ENCODE measurements at places on chromosomes 6 and 20.
A peak's percentile ranks its signal among the peaks of the same experiment; 100 is the strongest.

DNA sequence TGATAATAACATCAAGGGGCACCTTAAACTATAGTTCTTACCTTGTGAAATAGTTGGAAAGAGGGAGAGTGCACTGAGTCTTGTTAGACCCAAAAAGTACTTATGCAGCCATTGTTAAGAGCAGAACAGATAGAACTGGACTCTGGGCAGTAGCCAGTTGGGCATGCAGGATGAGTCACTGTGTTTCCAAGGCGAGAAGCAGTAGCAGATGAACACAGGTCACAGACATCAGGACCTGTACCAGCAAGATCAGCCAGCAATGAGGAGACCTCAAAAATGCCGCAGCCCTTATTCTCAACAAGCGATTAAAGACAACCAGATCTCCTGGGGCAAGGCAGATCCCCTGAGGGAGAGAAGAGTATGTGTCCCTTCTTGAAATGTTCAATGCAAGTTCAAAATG lies 79.0 kb downstream of the SAMD3 start:
- DNase-seq, result peak; percentile 23

DNA sequence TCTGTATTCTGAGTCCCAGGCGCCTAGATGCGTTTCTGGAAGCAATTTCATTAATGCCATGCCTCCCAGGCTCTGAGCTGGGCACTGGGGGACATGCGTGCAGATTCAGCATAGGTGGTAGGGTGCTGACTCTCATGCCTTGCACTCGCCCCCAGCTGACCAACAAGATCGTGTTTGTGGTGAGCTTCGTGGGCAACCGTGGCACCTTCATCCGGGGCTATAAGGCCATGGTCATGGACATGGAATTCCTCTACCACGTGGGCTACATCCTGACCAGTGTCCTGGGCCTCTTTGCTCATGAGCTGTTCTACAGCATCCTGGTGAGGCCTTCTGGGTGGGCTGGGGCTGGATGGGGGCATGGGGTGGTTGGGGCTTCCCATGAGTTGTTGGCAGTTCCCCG lies 21.6 kb downstream of the UQCC2 start:
- no peak for DNase-seq

GRCh38 chr6:15615802-15616201 lies 47.0 kb downstream of the DTNBP1 start:
- DNase-seq, result no peak

- no peak for DNase-seq
Observed at GRCh38 chr6:6756526-6756925, 168.0 kb downstream of the LY86 start.

Data from fibroblast of the aortic adventitia (primary cell).